Skin of body (tissue), 3 donors: ENCODE measurements at places on chromosomes 6 and 20. TPM values are rescaled to one million over a fixed set of nuclear protein-coding genes. Genes with fewer than 3 reads are reported as not detected.
A peak's percentile ranks its signal among the peaks of the same experiment; 100 is the strongest.

DNA sequence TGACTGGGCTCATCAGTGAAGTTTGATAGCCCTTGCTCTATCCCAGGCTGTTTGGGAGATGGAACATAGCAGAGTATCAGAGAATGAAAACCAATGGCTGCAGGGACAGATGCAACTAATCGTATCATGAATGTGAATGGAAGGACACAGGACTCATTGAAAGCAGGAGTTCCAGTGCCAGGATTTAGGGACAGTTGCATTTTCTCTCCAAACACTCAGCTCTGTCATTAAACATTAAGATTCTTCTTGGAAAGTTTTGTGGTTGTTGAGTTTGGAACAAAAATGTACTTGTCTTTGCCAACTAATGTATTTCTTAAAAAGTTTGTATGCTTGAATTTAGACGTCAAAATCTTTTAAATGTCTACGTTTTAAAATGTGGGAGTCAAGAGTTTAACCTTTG, 31.0 kb upstream of the GSTA5 start:
- DNase-seq, result no peak

- peak; percentile 63 for DNase-seq
Measured at GRCh38 chr20:48523191-48523995, 304.4 kb downstream of the PREX1 start.

DNA sequence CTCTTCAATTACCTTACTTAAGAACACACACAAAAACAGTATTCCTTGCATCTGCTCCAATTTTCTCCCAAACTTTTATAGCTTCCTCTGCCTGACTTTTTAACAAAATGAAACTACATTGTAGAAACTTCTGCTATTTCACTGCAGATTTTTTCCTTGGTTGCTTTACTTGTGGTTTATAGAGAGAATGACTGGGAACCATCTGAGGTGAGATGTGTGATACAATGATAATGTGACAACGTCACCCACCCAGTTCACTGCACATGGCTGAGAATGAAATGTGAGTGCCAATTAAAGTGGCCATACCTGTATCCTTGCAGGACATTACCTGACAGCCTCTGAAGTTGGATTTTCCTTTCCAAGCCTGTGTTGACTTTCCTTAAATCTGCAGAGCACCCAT, 258.4 kb downstream of the CD83 start:
- no peak for DNase-seq

TINAG gene
- 0.20 TPM for total RNA-seq

CBFA2T2 gene
- 14.4 TPM for total RNA-seq

DNA sequence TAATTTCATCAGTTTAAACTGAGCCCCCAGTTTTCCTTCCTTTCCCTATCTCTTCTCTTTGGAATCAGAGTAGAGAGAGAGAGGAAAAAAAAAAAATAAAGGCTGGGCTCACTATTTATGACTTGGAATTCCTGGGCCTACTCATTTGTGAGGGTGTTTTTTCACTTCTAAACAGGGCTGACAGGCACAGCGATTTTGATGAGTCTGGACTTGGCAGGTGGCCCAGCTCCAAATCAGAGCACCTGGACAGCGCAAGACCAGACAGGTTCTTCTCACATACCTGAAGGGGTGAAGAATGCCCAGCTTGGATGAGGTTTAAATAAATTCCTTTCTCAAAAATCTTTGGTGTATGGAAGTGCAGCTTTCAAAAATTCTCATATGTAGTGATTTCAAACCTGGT, 122.2 kb downstream of the KIF13A start:
- peak; percentile 20 for DNase-seq

DNA sequence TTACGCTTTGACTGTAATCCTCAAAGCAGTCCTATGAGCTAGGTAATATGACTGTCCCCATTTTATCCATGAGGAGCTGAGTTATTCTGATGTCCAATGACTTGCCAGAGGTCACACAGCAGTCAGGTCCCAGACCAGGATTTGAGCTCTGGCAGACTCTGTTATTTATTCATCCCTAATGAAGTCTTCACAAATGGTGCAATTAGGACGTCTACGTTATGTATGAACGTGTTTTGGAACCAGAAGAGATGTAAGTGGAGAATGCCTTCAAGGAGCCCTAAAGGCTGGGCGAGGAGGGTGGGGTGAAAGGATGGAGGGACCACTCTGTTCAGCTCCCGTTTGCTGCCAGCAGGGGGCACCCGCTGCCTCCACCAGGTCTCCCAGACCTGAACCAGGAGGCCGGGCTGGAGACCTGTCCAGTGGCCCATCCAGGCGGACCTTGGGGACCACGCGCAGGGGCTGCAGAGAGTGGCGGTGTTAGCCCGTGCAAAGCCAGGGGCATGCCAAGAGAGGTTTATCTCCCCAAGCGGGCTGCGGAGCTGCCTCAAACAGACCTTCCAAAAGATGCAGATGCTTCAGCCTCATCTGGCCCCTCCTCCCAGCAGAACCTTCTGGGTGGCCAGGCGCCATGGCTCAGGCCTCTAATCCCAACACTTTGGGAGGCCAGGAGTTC, 15.2 kb upstream of the ZNF335 start:
- DNase-seq, result no peak

- no peak for DNase-seq
Measured at GRCh38 chr6:15274692-15275387, 29.0 kb downstream of the JARID2 start.

SLC17A9 gene
- total RNA-seq, result 4.7 TPM

- peak; percentile 34 for DNase-seq
Measured at GRCh38 chr20:48025051-48025515, 239.8 kb upstream of the SULF2 start.

DNMT3B gene
- 2.5 TPM for total RNA-seq

DNA sequence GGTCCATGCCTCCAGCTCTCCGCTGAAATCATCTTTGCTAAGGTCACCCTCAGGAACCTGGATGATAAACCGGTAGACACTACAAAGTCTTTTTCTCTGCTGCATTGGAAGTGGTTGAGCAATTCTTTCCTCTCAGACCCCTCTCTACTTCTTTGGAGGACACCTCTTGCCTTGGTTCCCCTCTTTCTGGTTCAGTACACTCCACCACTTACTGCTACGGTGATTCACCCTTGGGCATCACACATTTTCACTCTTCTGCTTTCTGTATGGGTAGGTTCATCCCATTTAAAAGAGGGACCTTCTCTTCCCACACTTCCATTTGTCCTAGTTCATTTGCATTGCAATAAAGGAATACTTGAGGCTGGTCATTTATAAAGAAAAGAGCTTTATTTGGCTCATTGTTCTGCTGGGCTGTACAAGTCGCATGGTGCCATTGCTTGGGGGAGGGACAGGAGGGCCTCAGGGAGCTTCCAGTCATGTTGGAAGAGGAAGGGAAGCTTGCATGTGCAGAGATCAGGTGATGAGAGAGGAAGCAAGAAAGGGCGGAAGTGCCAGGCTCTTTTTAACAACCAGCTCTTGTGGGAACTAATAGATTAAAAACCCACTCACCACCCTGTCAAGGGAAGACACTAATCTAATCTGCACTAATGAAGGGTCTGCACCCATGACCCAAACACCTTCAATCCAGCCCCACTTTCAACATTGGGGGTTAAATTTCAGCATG, 149.7 kb upstream of the TMEM170B start:
- DNase-seq, result no peak

GRCh38 chr6:166954118-166954713, 2.1 kb downstream of the RNASET2 start:
- DNase-seq, result no peak

GSTA5 gene
- not detected for total RNA-seq

PRRT1 gene
- total RNA-seq, result 0.20 TPM

CD24 gene
- total RNA-seq, result 97.1 TPM

GRCh38 chr6:144405163-144405562, 120.0 kb downstream of the UTRN start:
- peak; percentile 10 for DNase-seq

- no peak for DNase-seq
Measured at GRCh38 chr6:50846144-50846851, 27.6 kb downstream of the TFAP2B start.

FOXA2 gene
- total RNA-seq, result not detected

GRCh38 chr6:160801418-160801817, 99.4 kb downstream of the PLG start:
- no peak for DNase-seq

E2F1 gene
- 3.7 TPM for total RNA-seq
